Thymus (tissue), 14 donors: ENCODE measurements at places on chromosomes 2 and 18. TPM values are rescaled to one million over a fixed set of nuclear protein-coding genes. Genes with fewer than 3 reads are reported as not detected.

FTCDNL1 gene
- 0.94 TPM for total RNA-seq

- no peak for DNase-seq
These were observed 173.5 kb downstream of the LPIN1 start for GRCh38 chr2:11919953-11920352.

DNA sequence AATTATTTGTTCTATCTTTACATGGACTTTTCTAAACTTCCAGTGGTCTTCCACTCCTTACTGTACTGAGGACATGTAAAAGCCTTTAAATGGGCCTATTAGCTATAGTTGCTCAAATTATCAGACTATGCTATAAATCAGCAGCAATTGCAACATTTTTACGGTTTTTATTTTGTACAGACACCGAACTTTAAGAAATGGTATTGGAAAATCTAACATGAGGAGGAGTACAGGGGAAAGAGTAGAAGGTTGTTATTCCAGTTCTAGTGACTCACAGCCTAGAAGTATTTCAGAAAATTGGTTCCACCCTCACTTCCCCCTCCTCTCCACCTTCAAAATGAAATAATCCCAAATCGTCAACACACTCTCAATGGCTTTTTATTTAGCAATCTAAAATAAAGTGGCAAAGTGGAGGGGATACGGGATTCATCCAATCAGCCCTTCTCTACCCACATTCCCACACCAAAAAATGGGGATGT, 1.1 kb downstream of the NCKAP1 start:
- DNase-seq: no peak

GRCh38 chr18:10274301-10274700, 180.1 kb upstream of the APCDD1 start:
- no peak for DNase-seq

DNA sequence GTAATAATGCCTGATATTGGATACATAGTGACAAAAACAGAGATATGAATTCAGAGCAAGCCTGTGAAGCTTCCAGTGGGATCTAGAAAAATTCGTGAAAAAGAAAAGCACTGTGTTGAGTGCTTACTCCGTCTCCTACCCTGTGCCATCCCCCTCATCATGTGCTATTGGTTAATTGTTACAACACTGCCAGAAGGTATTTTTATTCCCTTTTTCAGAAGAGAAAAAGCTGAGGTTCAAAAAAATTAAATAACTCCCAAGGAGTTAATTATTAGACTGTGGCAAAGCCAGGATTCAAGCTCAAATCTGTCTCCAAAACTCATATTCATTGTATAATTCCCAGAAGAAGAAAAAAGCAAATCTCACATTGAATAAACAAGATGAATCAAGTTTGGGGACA, 735.5 kb upstream of the ACVR2A start:
- DNase-seq: no peak
